ENCODE measurements at places on chromosomes 6 and 20. TPM values are rescaled to one million over a fixed set of nuclear protein-coding genes. Genes with fewer than 3 reads are reported as not detected.

GRCh38 chr6:143468026-143468425 lies 17.4 kb downstream of the PEX3 start:
- H3K4me3 ChIP-seq = no peak overlapping the region
- DNase-seq = no peak
- no peaks in the 10 kb centered on the region for H3K27me3 ChIP-seq
- peaks cover 18% of the 10 kb centered on the region for H3K36me3 ChIP-seq
- H3K4me1 ChIP-seq = no peaks in the 10 kb centered on the region

DNA sequence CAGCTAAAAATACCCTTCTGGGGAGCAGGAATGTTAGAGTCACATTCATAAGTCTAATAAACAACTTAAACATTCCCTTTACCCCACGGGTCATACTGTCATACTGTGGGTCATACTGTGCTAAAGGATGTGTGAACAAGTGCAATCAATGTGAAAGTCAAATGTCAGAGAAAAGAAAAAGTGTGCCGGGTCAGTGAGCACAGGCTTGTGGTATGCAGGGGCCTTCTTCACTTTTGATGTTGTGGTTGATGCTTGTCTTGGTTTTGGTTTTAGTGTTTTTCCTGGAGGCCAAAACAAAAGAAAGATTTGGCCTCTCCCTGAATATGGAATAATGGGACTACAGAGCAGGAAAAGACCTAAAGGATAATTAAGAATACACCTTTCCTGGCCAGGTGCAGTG lies 267.9 kb upstream of the PLN start:
- H3K27ac ChIP-seq = no peak overlapping the region
- H3K4me1 ChIP-seq = no peaks in the 10 kb centered on the region
- no peak overlapping the region for H3K4me3 ChIP-seq
- no peaks in the 10 kb centered on the region for H3K36me3 ChIP-seq
- H3K27me3 ChIP-seq = no peaks in the 10 kb centered on the region
- no peak for DNase-seq

- DNase-seq = peak; percentile 36
- H3K4me1 ChIP-seq = peaks cover 90% of the 10 kb centered on the region
- no peaks in the 10 kb centered on the region for H3K36me3 ChIP-seq
- H3K27ac ChIP-seq = peak overlapping the region; percentile 96
- no peaks in the 10 kb centered on the region for H3K27me3 ChIP-seq
Measured at GRCh38 chr20:1945660-1946059, 48.2 kb downstream of the PDYN start.

The ZNF311 gene
- 0.05 TPM for polyA plus RNA-seq

- no peaks in the 10 kb centered on the region for H3K27me3 ChIP-seq
- H3K36me3 ChIP-seq = no peaks in the 10 kb centered on the region
- no peak overlapping the region for H3K4me3 ChIP-seq
- H3K27ac ChIP-seq = no peak overlapping the region
- no peak for DNase-seq
Measured at GRCh38 chr20:5821627-5822215, 71.5 kb downstream of the SHLD1 start.

GRCh38 chr6:169975701-169976100 lies 224.3 kb downstream of the ERMARD start:
- no peaks in the 10 kb centered on the region for H3K4me1 ChIP-seq
- H3K36me3 ChIP-seq = no peaks in the 10 kb centered on the region
- no peaks in the 10 kb centered on the region for H3K27me3 ChIP-seq
- DNase-seq = no peak
- H3K4me3 ChIP-seq = no peak overlapping the region
- H3K27ac ChIP-seq = no peak overlapping the region

The OR2H2 gene
- polyA plus RNA-seq = not detected

GRCh38 chr20:19045371-19045770 lies 167.1 kb upstream of the SLC24A3 start:
- H3K4me3 ChIP-seq = no peak overlapping the region
- no peaks in the 10 kb centered on the region for H3K4me1 ChIP-seq
- H3K27me3 ChIP-seq = no peaks in the 10 kb centered on the region
- H3K27ac ChIP-seq = no peak overlapping the region

The OXT gene
- polyA plus RNA-seq = not detected

- H3K36me3 ChIP-seq = peaks cover 58% of the 10 kb centered on the region
- H3K4me3 ChIP-seq = no peak overlapping the region
- no peaks in the 10 kb centered on the region for H3K27me3 ChIP-seq
- peaks cover 9% of the 10 kb centered on the region for H3K4me1 ChIP-seq
Measured at GRCh38 chr20:34293119-34293518, 10.0 kb downstream of the AHCY start.

The TTI1 gene
- 8.8 TPM for polyA plus RNA-seq

DNA sequence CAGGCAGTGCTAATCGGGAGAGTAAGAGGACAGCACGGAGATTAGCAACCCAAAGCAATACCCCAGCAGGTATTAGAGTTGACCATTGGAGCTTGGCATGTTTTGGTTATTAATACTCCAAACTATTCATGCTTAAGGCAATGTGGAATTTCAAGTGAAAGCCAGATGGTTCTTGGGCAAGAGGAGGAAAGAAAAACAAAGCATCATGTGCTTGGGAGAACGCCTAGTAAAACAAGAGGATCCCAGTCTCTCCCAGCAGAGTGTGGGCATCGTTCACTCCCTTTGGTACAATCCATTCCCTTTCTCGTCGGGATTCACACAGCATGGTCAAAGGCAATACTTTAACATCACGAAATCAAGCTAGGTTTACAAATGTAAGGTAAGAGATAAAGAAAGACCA lies 349.8 kb downstream of the PRKN start:
- no peak overlapping the region for H3K4me3 ChIP-seq
- no peaks in the 10 kb centered on the region for H3K4me1 ChIP-seq
- DNase-seq = no peak
- H3K27me3 ChIP-seq = no peaks in the 10 kb centered on the region
- no peak overlapping the region for H3K27ac ChIP-seq

The DHX16 gene
- polyA plus RNA-seq = 19.0 TPM

DNA sequence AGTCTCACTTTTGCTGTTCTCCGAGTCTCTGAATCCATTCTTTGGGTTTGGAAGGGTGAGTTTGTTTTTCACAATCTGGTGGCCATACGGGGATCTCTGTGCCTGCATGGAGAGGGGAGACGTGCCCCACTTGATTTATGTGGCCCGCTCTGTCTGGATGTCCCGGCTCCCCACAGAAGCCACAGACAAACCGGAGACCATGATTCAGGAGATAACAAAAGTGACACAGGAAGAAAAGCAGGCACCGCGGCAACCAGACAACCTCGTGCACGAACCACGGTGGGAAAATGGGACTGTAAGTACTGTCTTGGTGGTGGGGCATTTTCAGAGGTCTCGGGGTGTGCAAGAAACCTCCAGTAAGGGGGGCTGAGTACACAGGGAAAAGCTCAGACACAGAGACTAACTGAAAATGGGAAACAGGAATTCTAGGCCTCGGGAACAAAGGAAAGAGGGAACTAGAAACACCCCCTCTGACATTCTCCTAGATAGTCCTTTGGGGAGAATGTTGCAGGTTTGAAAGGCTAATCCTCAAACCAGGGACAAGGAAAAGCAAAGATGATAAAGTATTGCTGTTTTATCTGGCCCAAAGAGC lies 22.1 kb upstream of the ZNF318 start:
- H3K36me3 ChIP-seq = no peaks in the 10 kb centered on the region
- no peak overlapping the region for H3K4me3 ChIP-seq
- DNase-seq = no peak

- H3K4me1 ChIP-seq = no peaks in the 10 kb centered on the region
- H3K4me3 ChIP-seq = no peak overlapping the region
- no peaks in the 10 kb centered on the region for H3K36me3 ChIP-seq
- no peak overlapping the region for H3K27ac ChIP-seq
- H3K27me3 ChIP-seq = no peaks in the 10 kb centered on the region
- no peak for DNase-seq
Measured at GRCh38 chr20:61801857-61802442, 263.7 kb downstream of the TAF4 start.

The ZBTB2 gene
- 7.2 TPM for polyA plus RNA-seq

- no peaks in the 10 kb centered on the region for H3K4me1 ChIP-seq
- no peaks in the 10 kb centered on the region for H3K27me3 ChIP-seq
- H3K27ac ChIP-seq = no peak overlapping the region
- H3K36me3 ChIP-seq = peaks cover 2% of the 10 kb centered on the region
Measured at GRCh38 chr6:126060400-126060799, 74.1 kb downstream of the TRMT11 start.

The SLC44A4 gene
- not detected for polyA plus RNA-seq

DNA sequence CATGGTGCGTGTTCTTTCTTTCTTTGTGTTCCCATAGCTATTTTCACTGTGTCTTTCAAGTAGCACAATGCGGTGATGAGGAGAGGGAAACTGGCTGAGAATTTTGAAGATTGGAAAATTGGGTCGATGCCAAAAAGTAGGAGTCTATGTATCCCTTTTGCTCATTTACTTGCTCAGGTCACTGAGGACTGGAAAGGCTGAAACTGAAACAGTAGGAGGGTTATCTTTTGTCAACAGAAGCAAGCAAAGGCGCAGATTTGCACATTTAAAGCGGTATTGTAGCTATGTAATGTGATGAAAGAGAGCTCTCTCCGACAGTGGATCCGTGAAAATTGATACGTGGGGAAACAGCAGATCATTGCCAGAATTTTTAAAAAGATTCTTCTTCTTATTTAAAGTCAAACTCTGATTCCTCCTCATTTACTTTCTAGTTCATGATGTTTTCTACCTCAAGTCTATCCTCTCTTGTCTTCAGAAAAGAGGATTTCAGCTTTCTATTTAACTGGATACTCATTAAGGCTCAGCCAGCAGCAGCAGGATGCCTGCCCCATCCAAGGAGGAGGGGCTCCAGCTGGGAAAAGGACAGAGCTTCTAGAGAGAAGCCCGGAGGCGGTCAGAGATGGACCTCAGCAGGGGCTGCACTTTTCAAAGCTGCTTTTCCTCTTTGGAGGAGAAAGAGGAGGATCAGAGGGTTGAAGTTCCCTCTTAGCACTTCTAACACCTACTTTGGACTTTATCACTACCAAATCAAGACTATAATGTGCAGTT lies 15.9 kb upstream of the FYN start:
- H3K4me1 ChIP-seq = no peaks in the 10 kb centered on the region
- H3K27ac ChIP-seq = no peak overlapping the region
- DNase-seq = no peak
- H3K4me3 ChIP-seq = no peak overlapping the region
- H3K27me3 ChIP-seq = no peaks in the 10 kb centered on the region

The IL22RA2 gene
- polyA plus RNA-seq = not detected

- no peak for DNase-seq
- H3K27me3 ChIP-seq = no peaks in the 10 kb centered on the region
- no peaks in the 10 kb centered on the region for H3K36me3 ChIP-seq
- no peaks in the 10 kb centered on the region for H3K4me1 ChIP-seq
- no peak overlapping the region for H3K4me3 ChIP-seq
- H3K27ac ChIP-seq = no peak overlapping the region
Measured at GRCh38 chr6:53894091-53894490, 99.3 kb downstream of the LRRC1 start.

DNA sequence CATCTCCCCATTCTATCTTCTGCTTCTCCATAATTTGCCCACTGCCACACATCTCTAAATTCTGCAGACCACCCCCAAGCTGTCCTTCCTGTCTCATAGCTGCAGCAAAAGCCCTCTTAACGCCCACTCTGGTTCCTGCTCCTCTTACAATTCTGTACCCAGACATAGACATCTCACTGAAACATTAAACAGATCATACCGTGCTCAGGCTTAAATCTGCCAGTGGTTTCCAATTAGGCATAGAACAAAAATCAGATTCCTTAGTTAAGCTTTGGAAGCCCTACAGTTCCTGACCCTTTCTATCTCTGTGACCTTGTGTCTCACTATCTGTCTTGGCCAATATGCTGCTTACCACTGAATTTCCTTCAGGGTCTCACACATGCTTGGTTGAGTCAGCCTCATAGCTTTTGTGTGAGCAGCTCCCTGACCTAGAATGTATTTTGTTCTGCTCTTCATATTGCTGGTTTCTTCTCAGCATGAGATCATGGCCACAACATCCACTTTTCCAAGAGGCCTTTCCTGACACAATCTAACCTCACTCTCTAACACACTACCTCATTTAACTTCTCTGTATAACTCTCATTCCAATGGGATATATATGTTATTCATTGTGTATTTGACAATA lies 749.7 kb downstream of the MAFB start:
- H3K27ac ChIP-seq = no peak overlapping the region
- H3K36me3 ChIP-seq = no peaks in the 10 kb centered on the region
- no peaks in the 10 kb centered on the region for H3K27me3 ChIP-seq
- no peaks in the 10 kb centered on the region for H3K4me1 ChIP-seq
- H3K4me3 ChIP-seq = no peak overlapping the region

GRCh38 chr6:163919652-163920051 lies 505.1 kb downstream of the QKI start:
- H3K27me3 ChIP-seq = no peaks in the 10 kb centered on the region
- no peak overlapping the region for H3K4me3 ChIP-seq
- no peaks in the 10 kb centered on the region for H3K4me1 ChIP-seq
- no peak for DNase-seq
- no peaks in the 10 kb centered on the region for H3K36me3 ChIP-seq

GRCh38 chr6:41236276-41236675 lies 8.1 kb downstream of the TREML4 start:
- no peak overlapping the region for H3K27ac ChIP-seq
- no peak for DNase-seq
- H3K36me3 ChIP-seq = no peaks in the 10 kb centered on the region
- H3K4me3 ChIP-seq = no peak overlapping the region

Data from CD14-positive monocyte (primary cell).